ENCODE measurements at places on chromosomes 2 and 18.
A peak's percentile ranks its signal among the peaks of the same experiment; 100 is the strongest.

- no peak for DNase-seq
These were observed 73.8 kb downstream of the HRH4 start for GRCh38 chr18:24534271-24534670.

DNA sequence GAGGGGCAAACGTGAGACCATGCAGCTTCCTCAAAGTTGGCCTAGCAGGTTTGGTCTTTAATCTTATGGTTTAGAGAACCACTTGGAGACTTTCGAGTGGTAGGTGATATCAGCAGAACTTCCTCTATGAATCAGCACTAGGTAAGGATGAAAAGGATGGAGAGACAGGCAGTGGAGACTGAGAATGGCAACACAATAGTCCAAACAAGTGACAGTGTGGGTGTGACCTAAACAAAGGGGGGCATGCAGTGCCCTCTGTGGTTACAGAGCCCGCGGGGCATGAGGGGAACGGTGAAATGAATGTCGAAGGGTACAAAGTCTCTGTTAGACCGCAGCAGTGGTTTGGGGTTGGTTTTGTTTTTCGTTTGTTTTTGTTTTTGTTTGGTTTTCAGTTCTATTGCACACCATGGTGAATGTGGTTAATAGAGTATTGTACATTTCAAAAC is 143.9 kb downstream of the L3MBTL4 start:
- no peak for DNase-seq

GRCh38 chr2:75258620-75259019 is 59.3 kb upstream of the TACR1 start:
- no peak for DNase-seq

DNA sequence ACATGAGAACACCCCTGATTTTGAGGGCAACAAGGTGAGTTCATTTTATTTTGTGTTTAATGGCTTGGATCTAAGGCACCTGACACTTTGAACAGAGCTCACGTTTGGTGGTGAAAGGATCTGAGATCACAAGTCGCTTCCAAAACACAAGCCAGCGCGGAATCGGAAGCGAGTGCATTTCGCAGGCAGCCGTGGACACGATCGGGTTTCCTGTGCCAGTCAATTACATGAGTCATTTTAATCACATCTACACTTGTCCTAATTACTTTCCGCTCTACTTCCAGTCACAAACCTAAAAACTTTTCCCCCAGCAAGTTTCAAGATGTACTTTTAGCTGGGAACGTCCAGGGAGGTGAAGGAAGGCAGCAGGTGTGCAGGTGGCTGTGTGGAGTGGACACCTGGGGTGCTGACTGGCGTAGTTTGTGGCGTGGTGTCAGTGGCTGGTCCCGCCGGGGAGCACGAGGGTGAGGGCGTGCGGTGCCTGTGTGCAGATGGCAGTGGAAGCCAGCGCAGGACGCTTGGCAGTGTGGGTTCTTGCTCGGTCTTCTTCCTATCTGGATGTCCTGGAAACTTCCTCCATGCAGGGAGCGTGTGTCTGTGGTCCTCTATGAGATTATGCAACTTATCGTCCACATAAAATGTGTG is 75.6 kb downstream of the DCDC2C start:
- DNase-seq: no peak

DNA sequence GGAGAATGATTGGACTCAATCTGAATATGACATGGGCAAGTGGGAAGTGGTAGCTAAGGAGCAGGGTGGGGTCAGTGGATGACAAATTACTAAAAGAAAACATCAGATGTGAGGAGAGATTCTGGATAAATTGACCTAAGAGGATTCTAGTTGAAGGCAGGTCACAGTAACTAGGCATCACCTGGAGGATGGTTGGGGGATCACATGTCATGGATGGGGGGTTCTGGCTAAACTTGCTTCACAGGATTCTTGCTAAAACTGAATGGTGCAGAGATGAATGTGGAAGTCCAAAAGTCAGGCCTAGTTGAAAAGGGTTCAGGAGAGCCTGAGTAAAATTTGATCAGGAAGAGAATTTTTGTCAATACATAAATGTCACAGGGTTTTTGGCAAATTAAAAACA is 18.3 kb downstream of the CLHC1 start:
- DNase-seq: no peak

DNA sequence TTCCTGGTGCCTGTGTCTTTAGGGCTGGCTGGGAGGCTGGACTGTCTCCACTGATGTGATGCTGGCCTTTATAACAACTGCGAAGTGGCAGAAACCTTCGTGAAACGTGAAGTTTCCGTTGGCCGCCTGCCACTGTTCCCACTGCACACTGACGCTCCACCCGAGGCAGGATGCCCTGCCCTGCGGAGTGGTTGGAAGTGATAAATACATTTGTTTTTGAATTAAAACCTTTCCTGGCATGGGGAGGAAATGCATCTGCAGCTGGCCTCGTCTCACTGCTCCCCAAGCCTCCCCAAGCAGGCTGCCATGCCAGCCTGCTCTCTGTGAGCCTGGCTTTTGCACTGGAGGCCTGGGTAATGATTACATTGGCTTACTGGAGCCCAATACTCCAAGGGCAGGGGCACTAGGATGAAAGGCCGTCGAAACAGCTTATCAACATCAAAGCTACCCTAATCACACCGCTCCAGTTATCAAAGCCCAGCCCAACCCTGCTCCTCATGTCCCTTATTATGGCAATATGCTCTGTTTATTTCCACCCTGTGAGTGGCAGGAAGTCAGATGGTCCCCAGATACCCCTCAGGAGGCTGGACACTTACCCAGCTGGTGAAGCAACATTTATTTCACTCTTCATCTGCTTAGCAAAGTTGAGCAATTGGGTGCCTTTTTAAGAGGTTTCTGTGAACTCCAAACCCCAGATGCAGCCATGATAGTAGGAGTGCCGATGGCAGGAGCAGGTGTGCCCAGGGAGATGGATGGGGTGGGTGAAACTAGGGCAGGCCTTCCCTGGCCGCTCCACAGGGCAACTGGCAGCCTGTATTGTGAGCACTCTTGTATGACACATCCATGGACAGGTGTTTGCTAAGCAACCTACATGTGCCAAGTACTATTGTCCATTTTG is 97.4 kb upstream of the ITGA6 start:
- DNase-seq: no peak

DNA sequence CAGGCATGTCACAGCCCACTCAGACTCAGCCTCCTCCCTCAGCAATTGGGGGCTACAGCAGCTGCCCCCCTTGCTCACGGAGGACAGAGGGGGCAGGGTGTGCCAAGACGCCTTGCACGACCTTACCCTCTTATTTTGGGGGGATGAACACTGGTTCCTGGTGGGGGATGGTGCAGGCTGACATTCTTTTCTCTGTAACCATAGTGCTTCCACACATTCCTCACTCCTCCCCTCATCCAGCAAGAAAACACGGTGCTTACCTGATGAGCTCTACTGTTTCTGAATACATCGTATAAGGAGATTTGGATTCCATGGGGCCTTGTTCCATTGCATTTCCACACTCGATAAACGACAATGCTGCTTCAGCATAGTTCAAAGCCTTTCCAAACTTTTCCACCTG is 75.4 kb upstream of the REV1 start:
- no peak for DNase-seq

DNA sequence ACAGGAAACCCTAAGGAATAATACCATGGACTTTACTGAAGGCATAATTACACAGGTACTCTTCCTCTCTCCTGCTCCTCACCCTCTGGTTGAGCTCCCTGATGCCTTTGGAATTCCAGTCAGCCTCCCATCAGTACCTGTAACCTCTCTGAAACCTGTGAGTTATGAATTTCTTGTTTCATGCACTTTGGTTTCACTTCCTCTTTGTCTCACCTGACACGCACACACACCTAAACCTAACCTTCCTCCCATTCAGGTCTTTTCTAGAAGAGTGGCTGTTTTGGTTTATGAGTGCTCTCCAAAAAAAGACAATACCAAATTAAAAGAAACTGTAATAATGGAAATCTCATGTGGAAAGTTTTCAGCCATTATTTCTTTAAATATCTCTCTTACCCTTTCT is 451.3 kb upstream of the VWC2L start:
- no peak for DNase-seq

- peak; percentile 36 for DNase-seq
These were observed 125.5 kb upstream of the SIX2 start for GRCh38 chr2:45134726-45135125.

DNA sequence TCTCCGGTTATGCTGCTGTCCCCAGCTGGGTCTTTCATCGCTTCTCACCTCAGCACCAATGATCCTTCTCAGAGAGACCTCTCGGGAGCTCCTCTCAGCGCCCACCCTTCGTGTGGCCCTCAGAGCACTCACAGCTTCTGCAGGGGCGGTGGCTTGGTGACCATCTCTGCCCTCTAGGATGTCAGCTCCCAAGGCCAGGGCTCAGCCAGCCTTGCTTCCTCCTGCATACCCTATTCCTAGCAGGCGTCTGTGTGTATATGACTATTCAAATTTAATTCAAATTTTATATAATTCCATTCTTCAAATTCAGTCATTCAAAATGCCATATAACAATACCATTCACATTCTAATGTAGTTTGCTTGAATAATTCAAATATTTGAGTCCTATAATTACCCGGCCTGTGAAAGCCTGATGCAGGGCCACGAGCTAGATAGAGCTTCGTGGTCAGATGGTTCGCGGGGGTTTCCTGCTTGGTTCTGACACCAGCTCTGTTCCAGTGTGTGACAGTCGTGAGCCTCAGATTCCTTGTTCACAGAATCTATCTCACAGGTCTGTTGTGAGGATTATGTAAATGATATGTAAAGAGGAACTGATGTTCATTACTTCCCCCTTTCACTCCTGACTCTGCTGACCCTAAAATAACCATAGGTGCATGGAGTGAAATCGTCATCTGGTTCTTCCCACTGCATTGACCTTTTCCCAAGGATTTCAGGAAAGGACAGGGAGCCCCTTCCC is 94.0 kb upstream of the CNGA3 start:
- no peak for DNase-seq

DNA sequence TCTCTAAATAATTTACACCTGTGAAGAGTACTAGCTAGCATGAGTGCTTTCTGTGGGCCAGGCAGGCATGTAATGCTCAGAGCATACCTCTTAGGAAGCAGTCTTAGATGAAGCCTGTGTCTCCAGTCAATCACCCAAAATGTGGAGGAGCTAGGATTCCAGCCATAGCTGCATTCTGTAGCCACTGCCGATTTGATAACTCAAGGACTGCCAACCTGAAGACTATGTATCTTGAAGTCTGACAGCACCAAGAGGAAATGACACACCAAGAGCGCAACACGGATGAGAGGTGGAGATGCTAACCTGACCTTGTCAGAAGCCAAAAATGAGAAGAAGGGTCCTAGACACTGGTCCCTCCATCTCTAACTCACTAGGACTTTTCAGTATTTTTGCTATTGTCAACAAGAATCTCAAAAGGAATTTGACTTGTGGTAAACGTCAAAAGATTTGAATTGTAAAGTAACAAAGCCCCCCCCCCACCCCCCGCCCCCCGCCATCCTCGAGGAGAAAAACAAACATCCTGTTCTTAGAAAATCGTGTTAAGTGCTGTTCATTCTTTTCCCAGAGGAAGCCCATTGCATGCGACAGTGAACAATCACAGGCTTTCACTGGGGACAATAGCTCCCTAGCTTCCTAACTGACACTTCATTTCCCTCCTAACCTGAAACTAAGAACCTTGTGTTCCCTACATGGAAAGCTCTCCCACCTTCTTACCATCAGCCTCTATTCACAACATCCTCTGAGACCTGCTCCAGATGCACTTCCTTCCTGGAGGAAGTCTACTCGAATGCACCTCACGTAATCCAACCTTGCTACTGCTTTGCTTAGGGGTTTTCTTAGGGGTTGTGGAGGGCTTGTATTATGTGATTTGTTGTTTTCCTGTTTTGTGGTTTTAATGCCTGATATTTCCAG is 14.7 kb downstream of the CDC42EP3 start:
- peak; percentile 57 for DNase-seq

GRCh38 chr2:201344663-201345366 is 12.3 kb downstream of the FLACC1 start:
- no peak for DNase-seq
